Stimulated activated CD8-positive, alpha-beta memory T cell treated with anti-CD3 and anti-CD28 coated beads, Interleukin-15, amount 100 ng/mL, for 24 hours (primary cell): ENCODE measurements at places on chromosomes 13 and 19.

DNA sequence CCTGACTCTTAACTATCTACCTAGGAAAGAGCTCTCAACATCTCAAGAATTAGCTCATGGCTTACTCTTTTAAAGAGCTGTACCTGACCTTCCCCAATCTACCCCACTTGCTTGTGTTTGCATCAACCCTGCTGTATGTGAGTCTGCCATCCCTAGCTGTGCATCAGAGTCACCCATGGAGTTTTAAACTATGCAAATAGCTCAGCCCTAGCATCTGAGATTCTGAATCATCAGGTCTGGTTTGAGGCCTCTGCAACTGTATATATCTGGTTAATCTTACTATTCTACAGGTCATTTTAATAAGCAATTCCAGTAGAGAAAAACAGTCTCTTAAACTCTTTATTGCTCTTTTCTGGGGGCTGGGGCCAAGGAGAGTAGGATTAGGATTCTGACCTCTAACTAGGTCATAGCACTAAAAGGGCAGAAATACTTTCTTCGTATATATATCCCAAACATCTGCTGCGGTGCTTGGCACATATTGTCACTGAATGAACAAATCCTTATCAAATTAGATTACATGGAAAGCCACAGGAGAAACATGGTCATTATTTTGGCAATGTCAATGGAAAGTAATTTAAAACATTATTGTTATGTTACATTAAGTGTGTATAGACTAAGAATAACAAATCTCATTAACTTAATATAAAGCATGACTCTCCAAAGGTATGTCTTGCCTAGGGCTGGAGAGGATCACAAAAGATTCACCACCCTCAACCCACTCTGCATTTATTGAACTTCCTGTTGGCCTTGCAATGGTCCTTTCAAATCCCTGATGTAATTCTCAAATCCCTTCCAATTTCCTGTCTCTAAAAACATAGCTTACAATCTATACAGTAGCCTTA lies 232.2 kb downstream of the DACH1 start:
- no peak for DNase-seq

DNA sequence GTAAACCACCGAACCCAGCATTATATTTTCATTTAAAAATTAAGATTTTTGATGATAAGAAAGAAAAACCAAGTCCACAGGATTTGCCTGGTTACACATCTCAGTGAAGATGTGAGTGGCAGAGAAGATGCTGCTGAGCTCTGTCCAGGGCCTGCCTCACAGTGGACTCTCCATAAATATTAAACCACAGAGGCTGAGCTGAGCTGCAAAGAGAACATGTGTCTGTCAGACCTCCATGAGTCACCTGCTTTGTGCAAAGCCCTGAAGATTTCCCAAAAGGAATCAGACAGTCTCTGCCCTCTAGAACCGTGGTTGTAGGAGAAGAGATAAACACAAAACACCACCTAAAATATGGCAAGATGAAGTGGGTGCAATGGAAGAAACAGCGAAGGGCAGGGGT lies 127.2 kb upstream of the TSC22D1 start:
- DNase-seq, result no peak

DNA sequence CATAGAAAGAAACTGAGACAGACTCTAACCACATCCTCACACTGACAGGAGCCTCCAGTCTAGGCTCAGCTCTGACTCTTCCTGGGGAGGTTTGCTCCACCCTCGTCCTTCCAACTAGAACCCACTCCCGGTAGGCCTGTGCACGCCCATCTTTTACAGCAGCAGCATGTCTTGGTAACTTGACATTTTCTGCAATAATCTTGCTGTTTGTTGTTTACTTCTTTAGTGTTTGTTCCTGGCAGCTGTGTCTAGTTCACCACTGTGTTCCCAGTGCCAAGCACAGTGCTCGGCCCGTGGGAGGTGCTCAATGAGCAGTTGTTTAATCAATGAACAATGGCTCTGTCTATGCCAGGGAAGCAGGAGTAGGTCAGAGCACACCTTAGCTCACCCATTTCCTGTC lies 23.1 kb upstream of the ZNF729 start:
- DNase-seq, result no peak

GRCh38 chr13:111950697-111951096 lies 116.3 kb upstream of the SOX1 start:
- DNase-seq, result no peak

GRCh38 chr13:47139519-47139918 lies 242.7 kb upstream of the HTR2A start:
- no peak for DNase-seq

DNA sequence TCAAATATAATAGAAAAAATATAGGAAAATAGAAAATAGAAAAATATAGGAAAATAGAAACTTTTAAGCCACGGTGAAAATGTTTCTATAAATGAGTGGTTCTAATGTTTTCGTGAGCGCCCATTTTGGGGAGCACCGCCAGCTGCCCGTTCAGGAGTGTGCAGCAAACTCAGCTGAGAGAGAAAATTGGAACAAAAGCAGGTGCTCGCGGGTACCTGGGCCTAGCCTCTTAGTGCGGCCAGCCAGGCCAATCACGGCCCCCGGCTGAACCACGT lies 204 bp upstream of the PDX1 start:
- no peak for DNase-seq

DNA sequence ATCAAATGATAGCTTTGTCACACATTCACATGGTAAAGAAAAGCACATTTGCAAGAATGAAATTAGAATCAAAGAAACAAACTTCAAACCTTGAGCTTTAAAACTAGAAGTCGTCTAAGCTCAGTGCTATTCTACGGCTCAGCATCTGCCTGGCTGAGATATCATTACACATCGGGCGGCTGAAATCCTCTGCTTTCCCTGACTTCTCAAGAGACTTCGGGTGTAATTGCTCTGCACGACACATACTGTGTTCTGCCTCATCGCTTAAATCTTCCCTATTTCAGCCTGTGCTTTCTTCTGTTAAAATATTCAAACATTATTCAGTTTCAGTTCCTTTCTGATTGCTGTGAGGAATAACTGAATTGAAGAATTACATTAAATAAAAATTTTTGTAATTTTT lies 265.3 kb downstream of the NALCN start:
- no peak for DNase-seq

- no peak for DNase-seq
Observed at GRCh38 chr19:39444598-39445195, 685 bp upstream of the SUPT5H start.

DNA sequence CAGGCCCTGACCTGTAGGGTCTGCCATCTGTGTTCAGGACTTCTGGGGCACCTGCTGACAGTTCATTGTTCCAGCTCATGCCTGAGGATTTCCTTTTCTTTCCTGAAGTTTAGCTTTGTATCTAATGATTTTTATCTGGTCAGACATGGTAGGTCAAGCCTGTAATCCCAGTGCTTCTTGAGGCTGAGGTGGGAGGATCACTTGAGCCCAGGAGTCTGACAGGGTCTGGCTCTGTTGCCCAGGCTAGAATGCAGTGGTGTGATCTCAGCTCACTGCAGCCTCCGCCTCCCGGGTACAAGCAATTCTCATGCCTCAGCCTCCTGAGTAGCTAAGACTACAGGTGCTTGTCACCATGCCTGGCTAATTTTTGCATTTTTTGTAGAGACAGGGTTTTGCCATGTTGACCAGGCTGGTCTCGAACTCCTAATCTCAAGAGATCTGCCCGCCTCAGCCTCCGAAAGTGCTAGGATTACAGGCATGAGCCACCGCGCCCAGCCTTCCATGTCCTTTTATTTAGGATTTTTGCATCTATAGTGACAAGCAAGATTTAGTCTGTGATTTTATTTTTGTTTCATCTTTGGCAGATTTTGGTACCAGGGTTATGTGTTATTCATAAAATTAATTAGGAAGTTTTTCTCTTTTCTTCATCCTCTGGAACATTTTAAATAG lies 33.2 kb downstream of the CHST8 start:
- DNase-seq, result no peak

DNA sequence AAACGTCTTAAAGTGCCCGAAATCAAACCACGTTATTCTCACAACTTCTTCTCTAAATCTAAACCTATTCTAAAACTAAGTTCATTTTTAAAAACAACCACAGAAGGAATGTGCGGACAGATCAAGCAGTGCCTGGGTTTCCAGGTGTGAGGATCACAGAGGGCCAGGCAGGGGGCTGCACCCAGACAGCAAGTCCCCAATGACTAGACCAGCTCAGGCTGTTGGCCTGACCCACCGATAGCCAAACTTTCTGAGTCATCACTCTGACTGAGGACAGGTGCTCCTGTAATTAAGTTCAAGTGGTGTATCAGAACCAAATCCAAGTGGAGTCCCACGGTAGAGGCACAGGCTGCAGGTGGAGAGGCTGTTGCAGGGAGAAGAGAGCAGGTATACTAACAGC lies 37.6 kb upstream of the EPHX3 start:
- DNase-seq, result no peak

DNA sequence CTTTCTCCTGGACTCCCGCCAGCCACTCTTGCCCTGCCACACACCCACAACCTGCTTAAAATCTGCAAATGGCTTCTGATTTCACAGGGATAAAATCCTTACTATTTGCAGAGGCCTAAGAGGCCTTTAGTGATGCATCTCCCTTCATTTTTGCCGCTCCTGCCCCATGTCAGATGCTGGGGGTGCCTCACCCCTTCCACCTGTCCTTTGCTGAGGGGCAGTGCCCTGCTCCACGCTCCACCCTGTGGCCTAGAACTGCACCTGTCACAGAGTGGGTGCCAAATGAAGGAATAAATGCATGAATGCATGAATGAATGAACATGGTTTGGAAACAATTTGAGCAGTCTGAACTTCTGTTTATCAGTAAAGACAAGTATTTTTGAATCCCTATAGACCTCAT lies 34.1 kb upstream of the UQCRFS1 start:
- DNase-seq, result no peak

DNA sequence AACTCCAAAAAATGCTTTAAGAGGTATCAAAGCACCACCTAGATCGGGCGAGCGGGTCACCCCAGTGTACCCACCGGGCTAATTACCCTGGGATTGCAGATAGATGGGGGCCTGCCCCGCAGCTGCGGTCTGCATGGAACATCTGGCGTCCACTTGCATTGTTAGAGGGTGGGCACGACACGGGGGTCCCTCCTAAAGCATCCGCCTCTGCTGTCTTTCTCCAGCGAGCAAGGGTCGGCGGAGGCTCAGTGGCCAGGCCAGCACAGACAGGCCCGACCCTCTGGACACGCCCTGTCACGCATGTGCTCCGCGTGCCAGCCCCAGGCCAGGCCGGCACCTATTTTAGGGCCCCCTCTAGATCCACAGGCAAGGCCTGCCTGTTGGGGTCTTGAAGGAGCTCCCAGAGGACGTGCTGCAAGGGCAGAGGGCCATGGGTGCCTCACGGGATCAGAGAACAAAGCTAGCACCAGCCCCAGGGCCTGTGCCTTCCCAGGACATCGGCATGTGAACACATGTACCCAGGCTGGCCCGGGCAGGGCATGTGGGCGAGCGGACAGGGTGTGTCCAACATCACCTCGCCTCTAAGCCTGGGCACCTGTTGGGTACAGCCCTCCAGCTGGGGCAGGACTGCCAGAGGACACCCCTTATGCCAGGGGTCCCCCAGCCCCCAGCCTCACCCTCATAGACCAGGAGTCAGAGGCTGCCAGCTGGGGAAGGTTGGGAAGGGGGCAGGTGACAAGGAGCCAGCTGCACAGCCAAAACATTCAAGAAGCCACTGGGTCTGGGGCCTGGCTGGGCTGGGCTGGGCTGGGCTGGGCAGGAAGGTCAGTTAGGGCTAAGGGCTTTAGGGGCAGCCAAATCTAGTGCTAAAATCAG lies 35.6 kb upstream of the NANOS3 start:
- DNase-seq, result no peak

- no peak for DNase-seq
Observed at GRCh38 chr13:45120967-45121831, 889 bp downstream of the GTF2F2 start.

DNA sequence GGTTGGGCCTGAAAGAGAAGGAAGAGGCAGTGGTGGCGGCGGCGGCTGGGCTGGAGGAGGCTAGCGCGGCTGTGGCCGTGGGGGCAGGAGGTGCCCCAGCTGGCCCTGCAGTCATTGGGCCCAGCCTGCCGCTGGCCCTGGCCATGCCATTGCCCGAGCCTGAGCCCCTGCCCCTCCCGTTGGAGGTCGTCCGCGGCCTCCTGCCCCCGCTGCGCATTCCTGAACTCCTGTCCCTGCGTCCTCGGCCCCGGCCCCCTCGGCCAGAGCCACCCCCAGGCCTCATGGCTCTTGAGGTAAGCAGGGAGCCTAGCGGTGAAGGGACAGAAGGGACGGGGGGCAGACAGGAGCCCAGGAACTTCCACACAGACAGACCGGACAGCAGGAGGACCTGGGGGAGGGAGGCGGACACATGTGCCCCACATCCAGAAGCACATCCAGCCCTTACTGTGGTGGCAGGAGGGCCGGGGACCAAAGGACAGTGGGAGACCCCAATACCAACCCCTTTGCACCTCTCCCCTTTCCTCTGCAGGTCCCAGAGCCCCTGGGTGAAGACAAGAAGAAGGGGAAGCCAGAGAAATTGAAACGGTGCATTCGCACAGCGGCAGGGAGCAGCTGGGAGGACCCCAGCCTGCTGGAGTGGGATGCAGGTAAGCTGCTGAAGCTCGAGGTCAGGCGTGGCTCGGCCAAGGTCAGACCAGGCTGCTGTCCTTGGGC lies 5.0 kb downstream of the RBM42 start:
- DNase-seq, result no peak

DNA sequence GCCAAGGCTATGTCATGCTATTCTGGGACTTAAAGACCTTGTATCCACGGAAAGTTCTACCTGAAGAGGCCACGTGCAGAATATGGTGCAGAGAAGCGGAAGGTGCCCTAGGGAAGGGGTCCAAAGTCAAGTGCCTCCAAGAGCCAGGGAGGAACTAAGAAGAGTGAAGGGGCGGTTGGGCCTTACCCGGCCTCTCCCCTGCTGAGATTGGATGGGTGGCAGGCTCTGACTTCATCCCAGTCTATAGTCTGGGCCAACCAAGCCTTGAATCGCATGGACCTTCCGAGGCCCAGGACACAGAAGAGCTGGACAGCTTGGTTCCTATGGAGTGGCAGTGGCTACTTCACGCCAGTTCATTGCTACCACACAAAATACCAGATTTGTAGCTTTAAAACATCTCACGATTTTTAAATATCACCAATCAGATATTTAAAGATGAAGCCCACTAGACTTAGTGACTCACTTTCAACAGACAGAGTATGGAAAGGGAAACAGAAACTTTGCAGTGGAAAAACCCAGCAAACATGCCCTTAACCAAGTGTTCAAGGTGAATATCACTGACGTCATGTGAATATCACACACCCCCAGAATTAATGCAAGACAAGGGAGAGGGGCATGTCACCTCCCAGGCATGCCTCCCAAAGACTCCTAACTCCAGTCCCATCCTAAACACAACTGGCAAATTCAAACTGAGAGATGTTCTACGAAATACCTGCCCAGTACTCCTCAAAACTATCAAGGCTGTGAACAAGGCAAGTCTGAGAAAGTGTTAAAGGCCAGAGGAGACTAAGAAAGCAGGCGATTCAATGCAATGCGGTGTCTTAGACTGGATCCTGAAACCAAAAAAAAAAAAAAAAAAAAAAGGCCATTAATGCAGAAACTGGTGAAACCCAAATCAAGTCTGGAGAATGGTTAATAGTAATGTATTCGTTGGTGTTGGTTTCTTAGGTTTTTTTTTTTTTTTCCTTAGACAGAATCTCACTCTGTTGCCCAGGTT lies 10.2 kb downstream of the C19orf12 start:
- no peak for DNase-seq
